ENCODE measurements at places on chromosomes 4 and X.
A peak's percentile ranks its signal among the peaks of the same experiment; 100 is the strongest.

GRCh38 chr4:31461421-31461820, 741.3 kb downstream of the PCDH7 start:
- DNase-seq = no peak

DNA sequence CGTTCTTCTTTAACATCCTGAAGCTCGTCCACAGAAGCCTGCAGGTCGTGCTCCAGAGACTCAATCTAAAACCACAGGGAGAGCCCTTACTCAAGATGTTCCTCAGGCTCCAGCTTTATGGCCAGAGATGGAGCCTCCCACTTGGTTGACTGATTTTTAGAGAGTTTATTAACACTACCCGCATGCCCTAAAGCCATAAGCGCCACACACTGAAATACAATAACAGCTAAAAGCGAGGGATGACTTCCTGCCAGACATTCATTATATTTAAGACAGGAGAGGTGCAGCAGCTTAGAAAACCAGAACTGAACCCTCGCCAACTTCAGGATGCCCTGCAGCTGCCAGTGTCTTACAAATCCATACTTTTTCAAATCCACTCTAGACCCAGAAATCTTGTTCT, 42.0 kb downstream of the SOD3 start:
- DNase-seq = no peak

DNA sequence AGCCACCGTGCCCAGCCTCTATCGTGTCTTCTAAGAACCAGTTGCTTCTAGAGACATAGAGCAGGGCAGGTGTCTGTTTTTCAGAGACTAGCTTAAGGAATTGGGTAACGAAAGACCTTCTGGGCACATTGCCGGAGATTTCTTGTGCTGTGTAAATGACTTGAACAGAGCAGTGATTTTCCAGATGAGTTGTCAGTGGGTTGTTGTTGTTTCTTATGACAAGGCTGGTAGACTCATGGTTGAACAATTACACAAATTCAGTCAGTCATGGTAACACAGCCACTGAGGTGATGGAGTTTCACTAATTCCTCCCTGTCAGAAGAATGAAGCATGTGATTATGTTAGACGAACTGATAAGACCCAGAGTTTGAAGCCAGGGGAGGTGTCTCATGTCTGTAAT, 20.5 kb upstream of the DDX3X start:
- DNase-seq = no peak

GRCh38 chrX:100883654-100884053, 9.5 kb upstream of the NOX1 start:
- no peak for DNase-seq

DNA sequence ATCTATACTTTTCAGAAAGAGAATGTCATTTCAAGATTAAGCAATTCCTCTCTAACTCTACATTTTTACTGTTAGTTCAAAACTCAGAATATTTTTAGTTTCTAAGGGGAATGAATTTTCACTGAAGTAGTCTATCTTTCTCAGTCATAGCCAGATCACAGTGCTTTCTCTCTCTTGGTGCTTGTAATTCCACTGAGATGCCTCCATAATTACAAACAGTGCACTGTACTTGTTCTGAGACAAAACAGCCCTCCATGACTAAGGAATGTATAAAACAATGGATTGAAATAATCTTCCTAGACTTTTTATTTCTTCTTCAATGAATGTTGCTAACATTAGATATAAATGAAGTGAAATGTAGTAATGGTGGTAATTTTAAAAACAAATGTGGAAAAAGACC, 603.2 kb upstream of the FAM241A start:
- no peak for DNase-seq

GRCh38 chrX:112819008-112819640, 21.5 kb downstream of the AMOT start:
- DNase-seq = peak; percentile 47

DNA sequence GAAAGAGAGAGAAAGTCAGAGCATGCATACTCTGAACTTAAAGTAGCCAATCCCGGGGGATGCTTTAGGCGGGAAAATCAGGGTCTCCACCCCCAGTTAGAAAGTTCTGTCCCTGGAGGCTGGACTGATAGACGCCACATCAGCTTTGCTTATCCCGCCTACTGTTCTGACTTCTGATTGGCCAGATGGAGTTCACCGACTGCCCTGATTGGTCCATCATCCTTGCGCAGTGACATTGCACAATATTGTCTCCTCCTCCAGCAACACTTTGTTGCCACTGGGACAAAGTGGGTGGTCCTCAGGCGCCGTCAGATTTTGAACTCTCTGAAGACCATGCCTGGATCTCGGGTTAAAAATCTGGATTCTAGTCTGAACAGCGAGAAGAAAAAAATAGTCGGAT, 50.3 kb downstream of the SSX3 start:
- DNase-seq = no peak

DNA sequence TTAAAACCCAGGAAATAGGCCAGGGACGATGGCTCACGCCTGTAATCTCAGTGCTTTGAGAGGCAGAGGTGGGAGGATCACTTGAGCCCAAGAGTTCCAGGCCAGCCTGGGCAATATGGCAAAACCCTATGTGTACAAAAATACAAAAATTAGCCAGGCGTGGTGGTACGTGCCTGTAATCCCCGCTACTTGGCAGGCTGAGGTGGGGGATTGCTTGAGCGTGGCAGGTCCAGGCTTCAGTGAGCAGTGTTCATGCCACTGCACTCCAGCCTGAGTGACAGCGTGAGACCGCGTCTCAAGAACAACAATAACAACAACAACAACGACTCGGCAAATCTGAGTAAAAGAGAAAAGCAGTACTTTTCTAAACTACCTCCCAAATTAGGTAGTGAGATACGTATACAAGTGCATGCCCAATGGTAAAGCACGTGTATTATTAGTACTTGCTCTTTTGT, 13.0 kb upstream of the NDUFC1 start:
- DNase-seq = no peak

DNA sequence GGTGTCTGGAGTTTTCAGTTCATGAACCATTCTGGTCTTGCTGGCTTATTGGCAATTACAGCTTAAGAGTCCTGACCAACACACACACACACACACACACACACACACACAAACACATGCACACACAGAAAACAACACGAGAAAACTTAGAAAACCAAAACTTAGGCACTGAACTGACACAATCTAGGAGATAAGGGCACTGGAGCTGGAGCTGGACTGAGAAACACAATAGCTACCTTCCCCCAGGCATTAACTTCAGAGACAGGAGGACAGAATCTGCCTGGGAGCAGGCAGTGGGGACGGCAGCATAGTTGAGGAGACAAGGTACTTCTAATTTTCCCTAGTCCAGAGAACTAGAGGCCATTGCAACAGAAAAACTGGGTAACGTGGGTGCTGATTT, 62.3 kb downstream of the LNX1 start:
- no peak for DNase-seq

GRCh38 chr4:18973296-18973695, 951.7 kb upstream of the LCORL start:
- no peak for DNase-seq

- no peak for DNase-seq
Measured at GRCh38 chr4:74996996-74997395, 64.1 kb downstream of the PARM1 start.

- DNase-seq = no peak
Measured at GRCh38 chrX:7071390-7071789, 76.1 kb upstream of the STS start.

DNA sequence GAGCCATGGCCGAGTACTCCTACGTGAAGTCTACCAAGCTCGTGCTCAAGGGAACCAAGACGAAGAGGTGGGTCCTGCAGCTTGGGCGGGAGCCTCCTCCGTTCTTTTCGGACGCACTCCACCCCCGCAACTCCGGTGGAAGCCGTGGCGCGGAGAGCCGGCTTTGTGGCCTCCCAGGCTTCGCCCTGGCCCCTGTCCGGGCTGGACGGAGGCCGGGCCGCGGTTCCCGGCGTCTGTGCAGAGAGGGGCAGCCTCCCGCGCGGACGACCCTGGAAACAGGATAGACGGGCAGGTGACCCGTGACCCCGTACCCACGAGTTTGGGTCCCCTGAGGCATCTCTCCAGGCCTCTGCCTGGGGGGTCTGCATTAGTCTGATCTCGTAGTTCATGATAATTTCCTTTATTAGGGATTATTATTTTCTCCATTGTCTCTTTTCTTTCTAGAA, 356 bp downstream of the FRG1 start:
- DNase-seq = no peak

GRCh38 chr4:8376361-8377102, 64.0 kb downstream of the ACOX3 start:
- no peak for DNase-seq

All from BJ (cell line).